ENCODE measurements at places on chromosomes 1 and 21. TPM values are rescaled to one million over a fixed set of nuclear protein-coding genes. Genes with fewer than 3 reads are reported as not detected.
A peak's percentile ranks its signal among the peaks of the same experiment; 100 is the strongest.

LEMD1 gene
- 14.7 TPM for total RNA-seq

ASPM gene
- total RNA-seq = 65.4 TPM

LRRN2 gene
- 2.6 TPM for total RNA-seq

RHBDL2 gene
- 0.08 TPM for total RNA-seq

TMEM51 gene
- 5.2 TPM for total RNA-seq

TRIM46 gene
- 15.4 TPM for total RNA-seq

LRRC39 gene
- total RNA-seq = not detected

KLF17 gene
- total RNA-seq = not detected

NFASC gene
- total RNA-seq = 11.7 TPM

ADCY10 gene
- not detected for total RNA-seq

DNA sequence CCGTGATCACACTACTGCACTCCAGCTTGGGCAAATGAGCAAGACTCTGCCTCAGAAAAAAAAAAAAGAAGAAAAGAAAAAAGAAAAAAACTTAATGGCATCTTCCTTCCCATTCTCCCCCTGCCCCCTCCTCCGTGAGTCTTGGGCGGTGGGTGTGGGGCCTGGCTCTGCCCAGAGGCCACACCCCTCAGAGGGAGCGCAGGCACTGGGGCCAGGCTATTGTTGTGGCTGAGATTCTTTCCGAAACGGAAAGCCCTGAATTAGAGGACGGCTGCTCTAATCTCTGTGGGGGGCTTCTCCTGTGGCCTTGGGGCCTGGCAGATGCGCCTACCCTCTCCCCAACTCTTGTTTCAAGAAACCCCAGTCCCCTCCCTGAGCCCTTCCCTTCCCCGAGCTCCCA lies 4.1 kb upstream of the FAM110D start:
- H3K4me3 ChIP-seq = peak overlapping the region; percentile 58
- peak; percentile 92 for DNase-seq
- H3K36me3 ChIP-seq = no peaks in the 10 kb centered on the region
- H3K27me3 ChIP-seq = peaks cover 98% of the 10 kb centered on the region
- peaks cover 38% of the 10 kb centered on the region for H3K4me1 ChIP-seq

- no peak overlapping the region for H3K4me3 ChIP-seq
- DNase-seq = peak; percentile 78
- H3K36me3 ChIP-seq = no peaks in the 10 kb centered on the region
These were observed 19.8 kb upstream of the ACBD6 start for GRCh38 chr1:180522213-180522515.

GRCh38 chr1:48726557-48727215 lies 50.0 kb downstream of the BEND5 start:
- no peaks in the 10 kb centered on the region for H3K36me3 ChIP-seq
- H3K4me3 ChIP-seq = no peak overlapping the region
- no peaks in the 10 kb centered on the region for H3K27me3 ChIP-seq
- no peaks in the 10 kb centered on the region for H3K4me1 ChIP-seq
- H3K27ac ChIP-seq = no peak overlapping the region

DNA sequence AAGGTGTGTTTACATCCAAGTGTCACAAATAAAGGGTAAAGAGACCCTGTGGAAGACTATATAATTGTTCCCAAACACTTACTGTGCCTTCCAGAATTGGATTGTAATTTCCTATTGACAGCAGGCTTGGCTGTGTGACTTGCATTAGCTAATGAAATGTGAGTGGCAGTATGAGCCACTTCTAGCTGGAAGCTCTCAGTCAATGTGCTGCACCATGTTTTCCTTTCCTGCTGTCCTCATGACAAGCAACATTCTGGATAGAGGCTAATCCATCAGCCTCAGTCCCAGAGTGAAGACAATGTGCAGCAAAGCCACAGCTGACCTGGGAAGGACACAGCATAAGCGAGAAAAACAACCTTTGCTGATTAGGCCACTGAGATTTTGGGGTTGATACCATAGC lies 5.9 kb upstream of the FOXJ3 start:
- no peak for DNase-seq
- H3K4me1 ChIP-seq = peaks cover 33% of the 10 kb centered on the region
- H3K27me3 ChIP-seq = no peaks in the 10 kb centered on the region
- H3K4me3 ChIP-seq = no peak overlapping the region

DNA sequence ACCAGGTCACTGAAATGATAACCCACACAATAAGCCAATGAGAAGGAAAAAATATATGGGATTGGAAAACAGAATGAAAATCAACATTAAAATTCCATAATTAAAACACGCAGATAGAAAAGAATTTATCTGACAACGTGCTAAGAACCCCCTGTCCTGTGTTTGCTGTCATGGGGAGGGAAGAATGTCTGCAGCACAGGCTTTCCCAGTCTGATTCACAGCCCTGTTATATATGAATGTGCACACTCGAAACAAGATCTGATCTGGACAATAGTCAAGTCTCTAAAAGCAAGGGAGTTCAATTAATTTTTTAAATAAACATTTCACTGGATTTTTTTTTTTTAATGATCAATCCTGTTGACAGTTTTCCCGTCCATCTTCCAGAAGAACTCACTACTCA lies 220.0 kb downstream of the RERE start:
- no peak overlapping the region for H3K4me3 ChIP-seq
- no peak for DNase-seq
- peak overlapping the region; percentile 15 for H3K27ac ChIP-seq
- no peaks in the 10 kb centered on the region for H3K27me3 ChIP-seq
- no peaks in the 10 kb centered on the region for H3K36me3 ChIP-seq

GRCh38 chr1:239603530-239603929 lies 217.2 kb downstream of the CHRM3 start:
- no peak for DNase-seq
- H3K36me3 ChIP-seq = no peaks in the 10 kb centered on the region
- H3K4me3 ChIP-seq = no peak overlapping the region

- H3K36me3 ChIP-seq = no peaks in the 10 kb centered on the region
- DNase-seq = peak; percentile 88
- no peaks in the 10 kb centered on the region for H3K27me3 ChIP-seq
- H3K4me1 ChIP-seq = peaks cover 5% of the 10 kb centered on the region
- no peak overlapping the region for H3K27ac ChIP-seq
These were observed 21.4 kb downstream of the SEC16B start for GRCh38 chr1:177948336-177948972.

DNA sequence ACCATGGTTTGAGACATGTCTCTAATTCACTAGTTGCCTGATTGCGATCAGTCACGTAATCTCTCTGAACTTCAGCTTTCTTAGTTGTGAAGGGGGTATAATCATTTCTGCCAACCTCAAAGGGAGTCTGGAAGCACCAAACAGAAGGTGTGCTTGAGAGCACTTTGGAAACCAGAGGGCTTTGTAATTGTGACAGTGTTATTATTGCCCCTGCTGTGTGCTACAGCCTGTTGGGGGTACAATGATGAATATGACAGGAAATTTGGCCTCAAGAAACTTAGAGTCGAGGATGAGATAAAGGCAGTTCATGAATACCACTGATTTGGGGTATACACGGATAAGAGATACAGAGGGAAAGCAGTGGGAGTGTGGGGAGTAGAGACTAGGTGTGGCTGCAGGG lies 150.2 kb upstream of the CD34 start:
- no peak overlapping the region for H3K4me3 ChIP-seq
- no peaks in the 10 kb centered on the region for H3K4me1 ChIP-seq
- no peaks in the 10 kb centered on the region for H3K36me3 ChIP-seq
- H3K27me3 ChIP-seq = no peaks in the 10 kb centered on the region
- no peak overlapping the region for H3K27ac ChIP-seq
- DNase-seq = no peak

DNA sequence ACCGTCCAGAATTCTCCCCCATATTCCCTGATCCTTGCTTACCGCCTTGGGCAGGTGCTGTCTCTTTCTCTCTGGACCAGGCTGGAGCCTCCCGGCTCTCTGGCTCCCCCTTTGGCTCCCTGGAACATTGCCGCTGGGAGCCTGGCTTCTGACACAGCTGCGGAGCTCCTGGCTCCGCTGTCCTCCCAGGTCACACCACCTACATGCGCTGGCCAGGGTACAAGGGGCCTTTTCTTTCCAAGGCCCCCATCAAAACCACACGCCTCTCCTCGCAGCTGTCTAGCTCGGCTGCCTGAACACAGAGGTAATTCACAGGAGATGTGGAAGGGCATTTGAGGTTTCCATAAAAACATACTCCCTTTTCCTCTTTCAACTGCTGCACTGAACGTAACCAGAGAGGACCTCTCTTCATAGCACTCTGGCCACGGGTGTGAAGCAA lies 7.5 kb upstream of the ZNF648 start:
- H3K27ac ChIP-seq = no peak overlapping the region
- peak overlapping the region; percentile 32 for H3K4me3 ChIP-seq
- H3K4me1 ChIP-seq = peaks cover 6% of the 10 kb centered on the region
- 0 out of 2 replicates have a peak, but pooled peaks cover 7% of the 10 kb centered on the region for H3K27me3 ChIP-seq

DNA sequence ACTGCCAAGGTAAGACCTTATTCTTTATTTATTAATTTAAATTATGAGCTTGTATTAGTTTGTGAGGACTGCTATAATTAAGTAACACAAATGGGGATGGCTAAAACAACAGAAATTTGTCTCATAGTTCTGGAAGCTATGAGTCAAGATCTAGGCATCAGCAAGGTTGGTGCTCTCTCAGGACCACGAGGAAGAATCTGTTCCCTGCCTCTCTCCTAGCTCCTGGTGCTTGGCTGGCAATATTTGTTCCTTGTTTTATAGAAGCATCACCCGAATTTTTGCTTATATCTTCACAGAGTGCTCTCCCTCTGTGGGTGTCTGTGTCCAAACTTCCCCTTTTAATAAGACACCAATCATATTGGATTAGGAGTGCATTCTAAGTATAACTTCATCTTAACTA lies 41.4 kb upstream of the CCDC190 start:
- H3K4me1 ChIP-seq = no peaks in the 10 kb centered on the region
- no peaks in the 10 kb centered on the region for H3K36me3 ChIP-seq
- H3K4me3 ChIP-seq = no peak overlapping the region
- no peaks in the 10 kb centered on the region for H3K27me3 ChIP-seq
- DNase-seq = no peak

DNA sequence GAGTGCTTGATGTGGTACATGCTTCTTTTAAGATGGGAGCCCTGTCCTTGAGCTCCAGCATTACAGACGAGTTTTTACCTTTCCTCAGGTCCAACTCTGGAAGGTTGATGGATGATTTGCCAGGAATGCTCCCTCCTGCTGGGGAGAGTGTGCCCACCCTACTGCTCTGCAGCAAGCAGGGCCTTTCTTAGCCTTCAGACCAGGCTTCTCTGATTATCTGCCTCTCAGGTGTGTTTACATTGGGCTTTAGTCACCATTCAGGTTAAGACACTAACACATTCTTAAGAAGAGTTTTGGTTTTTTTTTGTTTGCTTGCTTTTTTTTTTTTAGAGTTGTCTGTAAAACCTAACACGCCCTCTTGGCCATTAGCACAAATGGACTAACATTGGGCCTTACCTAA lies 301.8 kb downstream of the KCNT2 start:
- peaks cover 31% of the 10 kb centered on the region for H3K4me1 ChIP-seq
- no peak overlapping the region for H3K4me3 ChIP-seq
- H3K36me3 ChIP-seq = no peaks in the 10 kb centered on the region
- no peaks in the 10 kb centered on the region for H3K27me3 ChIP-seq
- H3K27ac ChIP-seq = no peak overlapping the region

DNA sequence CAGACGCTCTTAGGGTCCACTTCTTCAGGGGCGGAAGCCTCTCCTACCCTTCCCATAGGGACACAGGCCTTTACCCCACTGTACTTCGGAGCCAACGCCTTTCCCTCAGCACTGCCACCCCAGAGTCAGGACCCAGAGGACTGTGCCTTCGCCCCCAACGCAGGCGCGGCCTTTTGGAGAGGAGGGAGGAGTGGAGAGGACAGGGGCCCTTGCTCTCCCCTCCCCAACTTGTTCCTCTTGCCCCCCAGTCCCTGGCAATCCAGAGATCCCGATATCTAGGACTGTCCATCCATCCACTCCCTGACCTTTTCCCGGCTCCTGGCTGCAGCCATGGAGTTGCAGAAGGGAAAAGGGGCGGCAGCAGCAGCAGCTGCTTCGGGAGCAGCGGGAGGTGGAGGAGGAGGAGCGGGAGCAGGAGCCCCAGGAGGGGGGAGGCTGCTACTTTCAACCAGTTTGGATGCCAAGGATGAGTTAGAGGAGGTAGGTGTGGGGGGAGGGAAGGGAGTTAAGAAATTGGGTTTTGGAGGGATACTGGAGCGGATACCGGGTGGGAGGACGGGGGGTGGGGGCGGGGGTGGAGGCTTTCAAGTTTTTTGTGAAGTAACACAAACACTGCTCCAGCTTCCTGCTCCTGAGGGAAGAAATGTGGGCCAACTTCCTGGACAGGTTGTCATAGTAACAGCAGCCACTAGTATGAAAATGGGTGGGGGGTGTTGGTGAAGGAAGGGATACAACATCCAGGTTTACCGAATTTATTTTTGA lies 636 bp downstream of the INTS3 start:
- H3K36me3 ChIP-seq = 0 out of 2 replicates have a peak, but pooled peaks cover 6% of the 10 kb centered on the region
- no peaks in the 10 kb centered on the region for H3K27me3 ChIP-seq
- H3K27ac ChIP-seq = peak overlapping the region; percentile 99

DNA sequence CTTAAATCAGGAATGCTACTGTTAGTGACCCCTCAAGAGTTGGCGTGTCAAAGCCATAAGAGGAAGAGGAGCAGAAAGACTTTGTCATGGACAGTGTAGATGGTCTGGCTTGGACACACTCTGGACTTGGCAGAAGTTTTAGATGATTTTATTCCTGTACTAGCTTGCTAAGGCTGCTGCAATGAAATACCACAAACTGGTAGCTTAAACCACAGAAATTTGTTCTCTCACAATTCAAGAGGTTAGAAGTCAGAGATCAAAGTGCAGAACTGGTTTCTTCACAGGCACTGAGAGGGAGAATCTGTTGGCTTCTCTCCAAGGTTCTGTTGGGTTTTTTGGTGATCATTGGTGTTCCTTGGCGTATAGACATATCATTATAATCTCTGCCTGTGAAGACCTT lies 869.8 kb upstream of the B3GALT2 start:
- DNase-seq = no peak
- no peak overlapping the region for H3K27ac ChIP-seq
- no peaks in the 10 kb centered on the region for H3K27me3 ChIP-seq

DNA sequence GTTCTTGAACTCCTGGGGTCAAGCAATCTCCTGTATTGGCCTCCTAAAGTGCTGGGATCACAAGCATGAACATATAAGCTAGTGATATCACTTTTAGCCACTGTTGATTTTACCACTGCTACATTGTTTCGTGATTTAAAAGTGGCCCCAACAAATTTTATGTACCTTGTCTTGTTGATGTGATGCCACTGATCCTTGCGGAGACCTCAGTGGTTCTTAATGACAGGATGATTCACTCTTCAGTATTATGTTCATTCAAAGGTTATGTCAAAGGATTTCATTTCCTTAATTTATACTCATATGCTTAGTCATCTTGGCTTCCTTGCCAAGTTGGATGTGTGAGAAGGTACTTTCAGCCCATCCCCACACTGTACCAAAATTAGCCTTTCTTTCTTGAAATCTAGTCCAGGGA lies 12.1 kb downstream of the PRKACB start:
- H3K4me3 ChIP-seq = no peak overlapping the region
- no peaks in the 10 kb centered on the region for H3K27me3 ChIP-seq
- no peaks in the 10 kb centered on the region for H3K36me3 ChIP-seq
- H3K4me1 ChIP-seq = peaks cover 7% of the 10 kb centered on the region
- DNase-seq = no peak
- H3K27ac ChIP-seq = no peak overlapping the region

All from GM23338 (cell line).